ENCODE measurements at places on chromosomes 2 and 18.

GRCh38 chr2:137838255-137839092 is 125.8 kb upstream of the HNMT start:
- DNase-seq = no peak

- DNase-seq = no peak
These were observed 686 bp upstream of the SNORC start for GRCh38 chr2:232869138-232870017.

DNA sequence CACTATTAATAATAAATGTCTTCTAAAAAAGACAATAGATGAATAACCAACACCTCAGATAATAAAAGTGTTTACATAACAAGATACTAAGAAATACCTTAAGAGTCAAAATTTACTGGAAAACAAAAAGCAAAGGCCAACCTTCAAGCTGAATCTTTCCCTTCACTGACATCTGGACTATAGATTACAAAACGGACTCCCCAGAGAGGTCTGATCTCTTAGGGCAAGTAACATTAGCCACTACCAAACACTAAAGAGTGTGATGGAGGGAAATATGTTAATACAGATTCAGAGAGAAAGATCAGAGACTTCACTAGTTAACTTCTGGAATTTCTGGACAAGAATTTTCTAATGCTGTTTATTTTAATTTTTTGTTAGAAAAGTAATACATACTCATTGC is 13.9 kb downstream of the CLASP1 start:
- no peak for DNase-seq

DNA sequence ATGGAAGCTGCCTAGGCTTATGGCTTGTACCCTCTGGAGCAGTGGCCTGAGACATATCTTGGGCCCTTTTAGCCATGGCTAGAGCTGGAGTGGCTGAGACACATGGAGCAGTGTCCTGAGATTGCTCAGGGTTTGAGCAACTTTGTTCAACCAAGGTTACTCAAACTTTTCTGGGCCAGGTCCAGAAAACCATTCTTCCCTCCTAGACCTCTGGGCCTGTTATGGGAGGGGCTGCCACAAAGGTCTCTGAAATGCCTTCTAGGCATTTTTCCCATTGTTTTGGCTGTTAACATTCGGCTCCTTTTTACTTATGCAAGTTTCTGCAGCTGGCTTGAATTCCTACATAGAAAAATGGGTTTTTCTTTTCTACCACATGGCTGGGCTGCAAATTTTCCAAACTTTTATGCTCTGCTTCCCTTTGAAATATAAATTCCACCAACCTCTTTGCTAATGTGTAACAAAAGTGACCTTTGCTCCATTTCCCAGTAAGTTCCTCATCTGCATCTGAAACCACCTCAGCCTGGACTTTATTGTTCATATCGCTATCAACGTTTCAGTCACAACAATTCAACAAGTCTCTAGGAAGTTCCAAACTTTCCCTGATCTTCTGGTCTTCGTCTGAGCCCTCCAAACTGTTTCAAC is 84.9 kb upstream of the MAP4K3 start:
- DNase-seq = no peak

GRCh38 chr2:121791290-121791689 is 35.8 kb downstream of the TSN start:
- no peak for DNase-seq

All from stimulated activated CD8-positive, alpha-beta memory T cell treated with anti-CD3 and anti-CD28 coated beads, Interleukin-4, amount 100 ng/mL, for 1 hour (primary cell).